ENCODE measurements at places on chromosomes 13 and 19.

GRCh38 chr19:36605101-36605876, at the start of gene ZNF382:
TSS of gene ZNF382 (plus strand) at chr19:36605313. CDS start at chr19:36609915, 4,602 bp downstream.
- DNase-seq = peak; percentile 58

DNA sequence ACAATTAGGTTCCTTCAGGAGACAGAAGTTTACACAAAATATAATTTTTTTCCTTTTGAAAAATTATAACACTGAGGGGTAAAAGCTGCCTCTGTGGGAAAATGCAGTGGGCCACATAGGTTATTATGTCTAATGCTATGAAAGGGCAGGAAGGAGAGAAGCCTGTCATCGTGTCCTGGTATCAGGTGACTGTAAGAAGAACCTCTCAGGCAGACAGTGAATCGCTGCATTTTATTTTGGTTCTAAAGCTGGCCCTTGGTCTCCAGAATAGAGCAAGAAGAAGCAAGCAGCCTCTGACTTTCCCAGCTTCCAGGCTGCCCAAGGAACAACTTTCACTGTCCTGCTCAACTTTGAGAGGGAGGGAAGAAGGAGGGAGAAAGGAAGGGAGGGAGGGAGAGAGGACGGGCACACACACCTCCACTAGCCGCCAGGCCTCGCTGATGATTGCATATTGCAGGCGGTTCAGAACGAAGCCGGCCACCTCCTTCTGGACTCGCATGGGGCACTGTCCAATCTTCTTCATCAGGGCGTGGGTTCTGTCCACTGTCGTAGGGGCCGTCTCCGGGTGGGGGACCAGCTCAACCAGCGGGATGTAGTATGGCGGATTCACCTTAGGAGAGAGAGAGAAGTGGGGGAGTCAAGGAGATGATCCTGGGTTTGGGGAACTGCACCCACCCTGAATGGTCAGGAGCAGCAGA, 93.8 kb downstream of the CRYL1 start:
- DNase-seq = no peak

- no peak for DNase-seq
Measured at GRCh38 chr19:43905897-43906296, 29.2 kb downstream of the ZNF45 start.

DNA sequence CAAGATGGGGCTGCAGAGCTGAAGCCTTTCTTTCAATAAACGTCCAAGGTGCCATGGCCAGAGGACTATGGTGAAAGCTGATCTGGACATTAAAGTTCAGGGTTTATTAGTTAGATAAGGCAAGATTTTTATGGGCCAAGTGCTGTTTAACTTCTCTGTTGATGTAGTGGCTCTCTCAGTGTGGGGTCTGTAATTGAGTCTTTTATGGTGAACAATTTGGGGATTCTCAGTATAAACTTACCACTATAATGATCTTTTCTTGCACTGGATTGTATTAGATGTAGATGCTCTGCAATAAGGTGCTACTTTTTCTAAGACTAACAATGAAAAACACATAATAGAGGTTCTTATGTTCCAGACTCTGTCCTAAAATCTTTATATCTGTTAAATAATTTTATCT, 190.1 kb upstream of the KLF12 start:
- DNase-seq = no peak

DNA sequence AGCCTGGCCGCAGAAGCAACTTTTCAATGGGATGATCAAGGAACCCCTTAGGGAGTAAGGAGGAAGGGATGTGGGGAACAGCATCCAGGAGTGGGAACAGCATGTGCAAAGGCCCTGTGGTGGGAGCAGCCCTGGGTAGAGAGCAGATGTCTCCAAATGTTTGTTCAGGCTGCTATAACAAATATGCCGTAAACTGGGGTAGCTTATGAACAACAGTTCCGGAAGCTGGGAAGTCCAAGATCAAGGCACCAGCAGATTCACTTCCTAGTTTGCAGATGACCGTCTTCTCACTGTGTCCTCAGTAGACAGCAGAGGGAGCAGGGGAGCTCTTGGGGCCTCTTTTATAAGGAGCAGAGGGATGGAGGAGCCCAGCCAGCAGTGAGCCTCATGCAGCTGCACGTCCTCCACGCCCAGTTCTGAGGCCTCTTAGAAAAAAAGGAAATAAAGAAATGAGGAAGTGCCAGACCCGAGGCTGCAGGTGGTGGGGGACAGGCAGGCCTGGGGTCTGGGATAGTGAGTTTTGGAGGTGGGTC, 4.2 kb upstream of the LRRC25 start:
- no peak for DNase-seq

DNA sequence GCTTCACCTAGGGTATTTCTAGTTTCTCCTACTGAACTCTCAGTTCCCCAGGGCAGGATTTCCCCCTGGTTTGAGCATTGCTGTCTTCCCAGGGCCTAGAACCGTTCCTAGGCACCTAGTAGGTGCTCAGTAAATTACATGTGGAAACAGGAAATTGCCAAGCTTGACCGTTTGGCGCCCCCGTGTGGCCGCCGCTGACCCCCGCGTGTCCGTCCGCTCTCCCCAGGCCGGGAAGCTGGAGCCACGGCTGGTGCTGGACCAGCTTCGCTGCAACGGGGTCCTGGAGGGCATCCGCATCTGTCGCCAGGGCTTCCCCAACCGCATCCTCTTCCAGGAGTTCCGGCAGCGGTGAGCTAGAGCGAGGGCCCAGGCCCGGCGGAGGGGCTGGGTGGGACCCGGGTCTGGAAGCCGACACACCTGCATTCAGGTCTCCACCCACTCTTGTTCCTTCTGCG, 55.5 kb downstream of the MYH14 start:
- no peak for DNase-seq

GRCh38 chr13:50990818-50991506, 81.4 kb downstream of the RNASEH2B start:
- peak; percentile 77 for DNase-seq

GRCh38 chr19:5850743-5851293, 431 bp downstream of the FUT3 start:
- no peak for DNase-seq

GRCh38 chr19:13839130-13839937, 37.6 kb upstream of the NANOS3 start:
- DNase-seq = peak; percentile 96

DNA sequence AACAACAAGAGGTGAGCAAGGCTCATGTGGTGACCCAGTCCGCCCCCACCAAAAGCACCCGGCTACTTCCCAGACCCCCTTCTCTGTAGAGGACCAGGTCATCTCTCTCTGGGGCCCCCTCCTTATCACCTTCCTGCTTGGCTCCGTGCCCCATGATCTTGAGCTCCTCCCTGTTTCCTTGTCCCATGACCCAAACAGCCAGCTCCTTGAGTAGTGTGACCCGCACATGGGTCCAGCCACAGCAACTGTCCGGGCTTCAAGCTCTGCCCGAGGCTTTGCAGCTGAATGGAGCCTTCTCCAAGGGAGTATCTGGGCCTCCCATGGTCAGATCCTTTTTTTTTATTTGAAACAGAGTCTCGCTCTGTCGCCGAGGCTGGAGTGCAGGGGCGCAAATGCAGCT, 61.8 kb downstream of the MYO9B start:
- DNase-seq = no peak

Data from right atrium auricular region (tissue), 2 donors.